ENCODE measurements at places on chromosomes 5 and 9.

GRCh38 chr5:176542596-176543427 lies 5.6 kb upstream of the RNF44 start:
- DNase-seq: peak; percentile 22

GRCh38 chr9:23739753-23740152 lies 86.3 kb downstream of the ELAVL2 start:
- DNase-seq: no peak

- no peak for DNase-seq
Observed at GRCh38 chr5:143644727-143645126, 167.2 kb upstream of the HMHB1 start.

DNA sequence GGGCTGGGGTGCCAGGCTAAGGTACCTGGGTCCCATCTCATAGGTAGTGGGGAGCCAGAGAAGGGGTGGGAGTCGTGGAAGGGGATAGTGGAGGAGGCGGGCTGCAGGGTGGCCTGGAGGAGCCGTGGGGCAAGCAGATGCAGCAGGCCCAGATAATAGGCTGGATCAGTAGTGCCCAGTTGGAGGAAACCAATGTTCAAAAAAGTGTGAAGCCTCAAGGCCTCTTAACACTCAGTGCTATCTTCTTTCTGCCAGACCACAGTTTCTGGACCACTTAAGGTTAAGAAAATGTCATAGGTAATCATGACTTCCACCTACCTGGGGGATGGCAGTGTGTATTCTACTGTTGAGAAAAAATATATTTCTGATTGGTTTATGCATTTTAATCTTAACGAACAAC lies 63.3 kb upstream of the TGFBR1 start:
- DNase-seq: no peak

DNA sequence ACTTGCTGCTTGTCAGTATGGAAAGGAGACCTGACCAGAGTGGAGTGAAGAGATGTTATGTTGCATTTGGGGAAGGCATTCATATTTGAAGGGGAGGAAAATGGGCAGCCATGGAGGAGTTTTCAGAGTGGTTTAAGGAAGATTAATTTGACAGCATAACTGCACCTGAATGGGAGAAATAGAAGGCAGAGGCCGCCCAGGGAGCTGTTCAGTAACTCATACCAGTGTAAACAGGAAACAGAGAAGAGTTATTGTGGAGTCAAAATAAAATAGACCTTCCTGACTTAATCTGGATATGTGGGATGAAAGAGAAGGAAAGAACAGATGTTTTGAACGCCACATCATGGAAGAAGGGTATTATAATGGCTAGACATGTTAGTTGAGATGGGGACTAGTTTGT lies 13.4 kb downstream of the SLC44A1 start:
- DNase-seq: no peak

DNA sequence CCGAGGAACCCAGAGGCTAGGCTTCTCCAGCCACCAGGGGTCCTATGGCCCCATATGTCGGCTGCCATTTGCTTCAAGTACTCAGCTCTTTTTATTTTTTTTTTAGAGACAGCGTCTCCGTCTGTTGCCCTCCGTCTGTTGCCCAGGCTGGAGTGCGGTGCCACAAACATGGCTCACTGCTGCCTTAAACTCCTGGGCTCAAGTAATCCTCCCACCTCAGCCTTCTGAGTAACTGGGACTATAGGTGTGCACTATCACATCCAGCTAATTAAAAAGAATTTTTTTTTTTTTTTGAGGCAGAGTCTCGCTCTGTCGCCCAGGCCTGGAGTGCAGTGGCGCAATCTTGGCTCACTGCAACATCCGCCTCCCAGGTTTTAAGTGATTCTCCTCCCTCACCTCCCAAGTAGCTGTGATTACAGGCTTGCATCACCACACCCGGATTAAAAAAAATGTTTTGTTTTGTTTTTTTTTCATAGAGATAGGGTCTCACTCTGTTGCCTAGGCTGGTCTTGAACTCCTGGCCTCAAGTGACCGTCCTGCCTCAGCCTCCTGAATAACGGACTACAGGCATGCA lies 8.9 kb downstream of the CERCAM start:
- no peak for DNase-seq

DNA sequence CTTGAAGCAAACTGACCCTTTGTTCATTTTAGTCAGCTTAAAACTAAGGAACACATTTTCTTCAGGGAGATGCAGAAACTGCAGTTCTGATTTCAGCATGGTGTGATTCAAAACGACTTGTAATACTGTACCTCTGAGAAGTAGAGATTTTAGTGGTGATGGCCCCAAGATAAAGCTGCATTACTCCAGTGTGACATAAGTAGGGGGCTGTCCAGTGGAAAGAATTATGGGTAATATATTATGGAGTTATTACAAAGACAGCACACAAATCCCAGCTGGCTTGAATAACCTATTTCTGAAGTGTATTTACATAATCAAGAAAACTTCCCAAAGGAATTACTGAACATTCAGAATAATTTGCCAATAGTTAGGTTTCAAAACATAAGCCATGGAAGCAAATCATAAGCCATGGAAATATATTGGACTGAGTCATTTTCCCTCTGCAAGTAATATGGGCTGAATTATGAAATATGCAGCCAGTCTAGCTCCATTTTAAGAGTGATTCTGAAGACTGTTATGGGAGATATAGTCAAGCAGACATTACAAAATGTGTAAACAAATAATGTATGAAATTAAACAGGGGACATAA lies 133.7 kb upstream of the FBXL17 start:
- DNase-seq: no peak

DNA sequence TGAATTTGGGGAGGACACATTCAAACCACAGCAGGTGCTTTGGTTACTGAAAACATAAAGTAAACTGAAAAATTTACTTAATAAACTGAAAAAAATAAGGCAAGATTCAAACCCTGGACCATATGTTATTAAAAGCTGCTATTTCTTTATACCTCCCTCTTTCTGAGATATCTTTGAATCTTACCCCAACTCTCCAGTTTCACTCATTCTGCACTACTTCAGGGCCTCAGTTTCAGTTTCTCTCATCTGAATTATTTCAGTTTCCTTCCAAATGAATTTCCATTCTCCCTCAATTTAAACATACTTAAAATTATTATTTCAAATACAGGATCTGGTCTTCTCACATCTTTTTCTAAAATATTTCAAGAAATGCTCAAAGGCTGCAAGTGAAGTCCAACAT lies 4.9 kb upstream of the OXCT1 start:
- DNase-seq: no peak

- no peak for DNase-seq
Observed at GRCh38 chr9:135600296-135600817, 38.8 kb downstream of the PAEP start.

DNA sequence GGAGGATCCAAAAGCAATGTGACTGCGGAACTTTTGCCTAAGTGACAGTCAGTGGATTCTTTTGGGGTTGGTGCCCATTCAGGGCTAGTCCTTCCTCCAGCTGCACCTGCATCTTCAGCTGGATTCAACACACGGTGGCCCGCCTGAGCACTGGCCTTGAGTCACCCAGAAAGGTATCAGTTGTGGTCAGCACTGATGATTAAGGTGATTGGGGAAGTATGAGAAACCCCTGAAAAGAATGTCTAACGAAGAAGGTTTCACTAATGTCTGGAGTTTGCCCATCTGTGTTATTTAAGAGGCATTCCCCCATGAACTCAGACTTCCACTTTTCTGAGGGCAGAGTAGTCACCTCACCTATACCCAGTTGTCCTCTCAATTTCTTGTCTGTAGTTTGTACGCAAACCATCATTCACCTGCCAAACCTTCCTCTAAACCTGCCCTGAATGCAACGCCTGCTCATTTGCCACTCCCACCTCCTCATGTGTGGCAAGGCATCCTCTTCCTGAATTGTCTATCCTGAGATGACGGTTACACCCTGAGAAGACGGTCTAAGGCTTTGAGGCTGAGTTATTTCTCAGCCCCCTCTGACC lies 27.2 kb downstream of the CSF2 start:
- DNase-seq: no peak

- DNase-seq: no peak
Observed at GRCh38 chr5:89064736-89065135, 181.8 kb upstream of the MEF2C start.

- DNase-seq: no peak
Observed at GRCh38 chr5:43315263-43315662, 2.1 kb upstream of the HMGCS1 start.

GRCh38 chr9:16258708-16259107 lies 611.8 kb downstream of the BNC2 start:
- no peak for DNase-seq

GRCh38 chr5:35877655-35878054 lies 21.0 kb downstream of the IL7R start:
- no peak for DNase-seq

DNA sequence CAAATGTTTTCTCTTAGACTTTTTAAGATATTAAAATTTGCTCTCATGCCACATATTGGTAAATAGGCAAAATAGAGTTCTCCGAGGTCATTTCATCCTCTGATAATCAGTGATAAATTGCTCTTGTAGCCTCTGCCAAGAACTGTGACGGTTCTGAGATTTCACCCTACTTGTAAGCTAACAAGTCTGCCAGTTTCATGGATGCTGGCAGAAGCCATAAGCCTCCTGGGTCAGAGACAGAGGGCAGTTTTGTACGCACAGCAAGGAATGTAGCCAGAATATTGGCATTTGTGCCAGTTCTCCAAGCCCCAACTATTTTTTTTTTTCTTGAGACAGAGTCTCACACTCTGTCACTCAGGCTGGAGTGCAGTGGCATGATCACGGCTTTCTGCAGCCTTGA lies 945.0 kb upstream of the WWC1 start:
- no peak for DNase-seq

DNA sequence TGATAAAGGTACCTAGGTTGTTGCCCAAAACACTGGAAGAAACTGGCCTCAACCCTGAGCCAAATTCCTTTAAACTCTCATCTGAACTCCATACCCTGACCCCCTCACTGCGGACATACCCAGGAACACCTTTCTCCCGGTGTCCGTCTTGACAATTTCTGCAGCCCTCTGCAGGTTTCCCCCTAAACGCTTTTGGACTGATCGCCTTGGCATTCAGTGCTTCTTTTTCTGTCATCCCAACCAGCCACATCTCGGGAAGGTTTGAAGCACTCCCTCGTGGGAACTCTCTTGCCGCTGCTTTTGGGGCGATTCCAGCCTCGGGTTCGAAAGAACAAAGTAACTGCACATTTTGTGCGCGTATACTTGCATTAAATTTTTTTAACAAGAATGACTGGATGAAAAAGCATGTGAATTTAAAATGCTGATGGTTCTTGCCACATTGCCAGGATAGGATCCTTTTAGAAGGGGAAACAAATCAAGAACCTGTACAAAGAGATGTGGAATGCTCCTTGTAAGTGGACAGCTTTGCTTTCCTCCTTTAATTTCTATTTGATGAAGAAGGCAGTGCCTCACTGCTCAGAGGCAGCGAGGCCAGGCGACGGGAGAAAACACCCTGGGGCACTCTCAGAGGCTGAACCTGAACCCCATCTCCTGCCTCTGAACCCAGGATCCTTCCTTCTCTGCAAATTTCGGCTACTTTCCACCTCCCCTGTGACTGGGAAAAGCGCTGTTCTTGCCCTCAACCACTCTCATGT lies 615 bp downstream of the PSMD5 start:
- DNase-seq: no peak

DNA sequence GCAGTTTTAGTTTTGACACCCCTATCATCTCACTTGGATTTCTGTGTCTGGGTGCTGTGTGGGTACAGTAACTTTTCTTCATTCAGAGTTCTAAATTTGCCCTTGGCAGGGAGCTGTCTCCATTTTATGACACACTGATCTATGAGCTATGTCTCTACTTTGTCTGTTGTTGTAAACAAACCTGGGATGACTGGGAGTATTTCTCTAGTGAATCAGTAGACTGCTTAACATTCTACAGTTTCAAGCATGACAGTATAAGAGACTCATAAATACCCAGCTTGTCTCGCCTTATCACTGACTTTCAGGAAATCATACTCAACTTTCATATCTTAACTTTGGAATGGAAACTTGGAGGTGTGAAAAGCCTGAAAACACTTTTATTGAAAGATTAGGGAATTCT lies 212.1 kb upstream of the NUDT12 start:
- DNase-seq: no peak

Measured in SHP77 (cell line).